ENCODE measurements at places on chromosomes 16 and 17. TPM values are rescaled to one million over a fixed set of nuclear protein-coding genes. Genes with fewer than 3 reads are reported as not detected.

DNA sequence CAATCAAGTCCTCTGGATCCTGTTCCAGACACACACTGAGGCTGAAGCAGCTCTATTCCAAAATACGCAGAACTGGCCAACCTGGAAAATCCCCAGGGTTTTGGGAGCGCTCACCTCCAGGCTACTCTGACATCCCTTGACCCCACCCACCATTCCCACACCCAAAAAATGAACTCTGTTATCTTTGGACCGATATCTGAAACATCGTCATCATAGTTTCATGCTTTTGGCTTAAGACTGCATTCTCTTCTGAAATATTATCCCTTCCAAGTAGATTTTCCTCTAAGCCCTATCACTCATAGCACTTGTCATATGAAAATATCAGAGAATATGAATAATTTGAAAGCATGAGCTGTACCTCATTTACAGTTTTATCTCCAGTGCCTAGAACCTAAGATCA is 34.7 kb downstream of the VAT1L start:
- DNase-seq: no peak

Gene YBX2
- 2.4 TPM for total RNA-seq

DNA sequence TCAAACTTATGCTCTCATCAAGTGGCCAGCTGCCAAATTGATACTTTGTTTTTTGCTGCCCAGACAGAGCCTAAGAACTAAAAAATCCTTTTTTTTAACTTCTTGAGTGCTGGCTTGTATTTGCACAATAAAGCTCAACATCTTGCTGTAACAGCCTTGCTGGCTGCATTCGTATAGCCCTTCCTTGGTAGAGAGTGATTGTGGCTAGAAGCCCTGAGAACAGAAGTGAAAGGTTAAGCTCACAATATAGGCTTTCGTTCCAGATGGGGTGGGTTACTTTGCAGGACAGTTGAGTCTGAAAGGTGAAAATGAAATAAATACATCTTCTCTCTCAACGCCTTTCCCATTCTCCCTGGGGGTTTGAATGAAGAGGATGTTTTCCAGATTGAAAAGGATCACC is 278.8 kb downstream of the HS3ST3B1 start:
- DNase-seq: no peak

- DNase-seq: no peak
These were observed 1.4 kb downstream of the JMJD8 start for GRCh38 chr16:682493-683395.

DNA sequence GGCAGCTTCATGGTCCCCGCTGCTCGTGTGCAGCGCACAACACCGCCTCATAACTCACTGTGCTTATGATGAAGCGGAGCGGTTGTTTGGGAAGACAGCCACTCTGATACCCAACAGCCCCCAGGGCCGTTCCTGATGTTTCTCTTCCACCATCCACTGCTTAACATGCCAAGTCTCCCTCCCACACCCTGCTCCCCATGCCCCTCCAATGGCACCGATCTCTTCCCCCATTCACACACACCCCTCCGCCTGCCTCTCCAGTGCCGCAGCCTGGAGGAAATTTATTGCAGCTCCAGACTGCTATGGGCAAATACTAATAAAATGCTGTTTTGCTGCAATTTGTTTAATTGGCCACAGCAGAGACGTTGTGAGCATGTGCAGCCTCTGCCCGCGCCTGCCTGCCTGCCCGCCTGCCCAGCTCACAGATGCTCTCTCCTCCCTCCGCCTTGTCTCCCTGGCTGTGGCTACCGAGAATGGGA is 80.3 kb upstream of the LHX1 start:
- DNase-seq: no peak

DNA sequence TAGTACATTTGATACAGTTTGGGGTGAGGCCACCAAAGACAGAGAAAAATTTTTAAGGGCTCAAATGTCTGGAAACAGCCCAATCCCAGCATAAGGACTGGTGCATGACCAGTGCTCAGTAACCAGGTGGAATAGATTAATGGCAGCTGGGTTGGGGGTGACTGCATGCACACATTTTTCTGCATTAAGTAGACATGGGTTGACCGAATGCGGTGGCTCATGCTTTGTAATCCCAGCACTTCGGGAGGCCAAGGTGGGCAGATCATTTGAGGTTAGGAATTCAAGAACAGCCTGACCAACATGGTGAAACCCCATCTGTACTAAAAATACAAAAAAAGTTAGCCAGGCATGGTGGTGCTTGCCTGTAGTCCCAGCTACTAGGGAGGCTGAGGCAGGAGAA is 121.1 kb upstream of the HSBP1 start:
- no peak for DNase-seq

Gene CYB5D1
- 15.5 TPM for total RNA-seq

GRCh38 chr17:51739245-51739886 is 419.1 kb downstream of the CA10 start:
- no peak for DNase-seq

DNA sequence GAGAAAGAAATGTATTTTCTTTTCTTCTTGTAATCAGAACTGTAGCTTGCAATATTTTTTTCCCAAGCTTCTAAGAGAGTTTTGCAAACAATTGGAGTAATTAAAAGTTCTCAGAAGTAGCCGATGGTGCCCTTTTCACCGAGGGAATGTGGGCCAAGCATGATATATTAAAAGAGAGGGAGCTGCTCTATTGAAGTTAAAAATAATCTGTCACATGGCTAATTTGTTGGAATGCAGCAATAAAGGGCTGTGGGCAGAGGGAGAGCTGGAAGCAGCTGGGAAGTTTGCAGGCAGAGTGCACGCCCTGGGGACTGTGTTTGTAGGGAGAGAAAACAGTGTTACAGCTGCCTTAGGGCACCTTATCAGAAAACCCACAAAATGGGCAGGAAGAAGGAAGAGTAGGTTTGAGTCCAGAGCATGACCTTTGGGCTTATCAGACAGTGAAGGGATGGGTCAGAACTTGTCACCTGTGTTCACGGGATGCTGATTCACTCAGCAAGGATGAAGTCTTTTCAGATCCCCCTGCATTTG is 18.5 kb upstream of the TERF2 start:
- no peak for DNase-seq

Gene OTOA
- total RNA-seq: not detected

DNA sequence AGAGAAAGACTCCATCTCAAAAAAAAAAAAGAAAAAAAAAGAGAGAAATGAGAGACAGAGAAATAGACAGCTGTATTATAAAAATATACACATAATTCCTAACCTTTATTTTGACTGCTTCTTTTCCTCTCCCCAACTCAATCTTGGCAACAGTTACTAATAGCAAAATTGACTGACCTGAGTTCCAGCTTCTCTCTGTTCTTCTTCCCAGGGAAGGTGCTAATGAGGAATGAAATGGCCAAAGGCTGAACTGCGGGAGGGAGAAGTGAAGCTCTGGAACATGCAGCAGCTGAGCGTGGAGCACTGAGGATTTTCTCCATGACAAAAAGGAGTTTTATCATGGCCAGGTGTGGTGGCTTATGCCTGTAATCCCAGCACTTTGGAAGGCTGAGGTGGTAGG is 25.2 kb upstream of the PRKCA start:
- DNase-seq: no peak

- no peak for DNase-seq
These were observed 108.9 kb downstream of the ENGASE start for GRCh38 chr17:79183293-79184158.

DNA sequence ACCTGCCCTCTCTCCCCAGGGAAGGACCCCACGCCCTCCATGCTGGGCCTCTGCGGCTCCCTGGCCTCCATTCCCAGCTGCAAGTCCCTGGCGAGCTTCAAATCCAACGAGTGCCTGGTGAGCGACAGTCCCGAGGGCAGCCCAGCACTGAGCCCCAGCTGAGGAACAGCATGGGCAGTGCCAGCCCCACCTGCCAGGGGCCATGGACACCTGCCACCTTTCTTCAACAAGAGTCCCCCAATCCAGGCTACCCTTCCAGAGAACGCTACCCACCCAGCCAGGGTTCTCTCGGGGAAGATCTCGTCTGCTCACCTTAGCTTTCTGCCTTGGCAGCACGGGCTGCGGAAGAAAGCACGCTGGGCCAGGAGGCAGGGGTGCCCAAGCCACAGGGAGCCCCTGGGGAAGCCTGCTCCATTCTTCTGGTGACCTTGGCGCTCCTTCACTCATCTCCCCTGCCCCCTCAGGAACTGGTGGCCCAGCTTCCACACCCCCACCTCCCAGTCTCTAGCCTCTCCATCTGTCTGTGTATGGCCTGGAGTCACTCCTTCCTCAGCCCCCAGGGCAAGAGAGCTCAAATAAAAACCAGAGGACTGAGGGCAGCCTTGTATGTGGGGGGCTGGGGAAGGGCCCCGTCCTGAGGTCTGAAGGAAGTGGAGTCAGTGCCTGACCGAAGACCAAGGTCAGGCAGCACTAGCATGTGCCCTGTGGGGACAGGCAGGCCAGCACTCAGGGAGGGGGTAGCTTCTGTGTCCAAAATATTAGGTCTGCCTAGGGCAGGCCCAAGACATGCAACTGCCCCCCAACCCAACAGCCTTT is 6.3 kb downstream of the SLC25A39 start:
- DNase-seq: no peak

DNA sequence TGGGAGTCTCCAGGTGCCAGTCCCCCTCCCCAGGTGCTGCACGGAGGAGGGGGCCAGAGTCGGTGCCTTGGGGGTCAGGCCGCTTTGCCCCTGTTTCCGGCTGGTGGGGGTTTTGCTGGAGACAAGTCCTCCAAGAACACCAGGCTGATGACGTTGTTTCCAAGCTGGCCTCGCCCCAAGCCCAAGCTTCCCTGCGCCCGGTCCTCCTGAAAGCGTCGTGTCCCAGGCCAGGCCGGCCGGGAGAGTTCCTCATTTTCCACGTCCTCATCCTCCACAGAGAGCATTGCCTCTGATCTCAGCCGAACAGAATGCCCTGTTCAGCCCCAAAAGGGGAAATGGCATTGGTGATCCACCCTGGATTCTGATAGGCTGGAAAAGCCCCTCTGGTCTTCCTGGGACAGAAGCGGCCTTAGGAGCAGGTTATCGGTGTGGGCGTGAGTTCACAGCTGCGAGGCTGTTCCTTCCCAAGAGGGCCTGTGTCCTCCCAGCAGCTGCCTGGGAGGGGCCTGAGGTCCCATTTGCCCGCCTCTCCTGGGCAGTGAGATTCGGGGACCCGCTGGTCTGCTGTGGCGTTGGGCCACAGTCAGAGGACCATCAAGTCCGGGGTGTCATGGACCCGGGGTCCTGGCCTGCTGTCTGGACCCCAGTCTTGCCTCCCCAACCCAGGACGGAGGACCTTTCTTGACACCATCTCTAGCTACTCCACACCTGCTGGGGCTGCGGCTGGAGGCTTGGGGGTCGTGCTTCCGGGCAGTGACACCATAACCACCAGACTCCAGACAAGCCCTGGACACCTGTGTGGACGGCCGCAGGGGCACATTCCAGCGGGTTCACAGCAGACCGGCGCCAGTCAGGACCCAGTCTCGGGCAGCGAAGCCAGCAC is 7.1 kb downstream of the SOX8 start:
- DNase-seq: no peak
